Foreskin melanocyte (primary cell): ENCODE measurements at places on chromosomes 7 and 10.
A peak's percentile ranks its signal among the peaks of the same experiment; 100 is the strongest.

DNA sequence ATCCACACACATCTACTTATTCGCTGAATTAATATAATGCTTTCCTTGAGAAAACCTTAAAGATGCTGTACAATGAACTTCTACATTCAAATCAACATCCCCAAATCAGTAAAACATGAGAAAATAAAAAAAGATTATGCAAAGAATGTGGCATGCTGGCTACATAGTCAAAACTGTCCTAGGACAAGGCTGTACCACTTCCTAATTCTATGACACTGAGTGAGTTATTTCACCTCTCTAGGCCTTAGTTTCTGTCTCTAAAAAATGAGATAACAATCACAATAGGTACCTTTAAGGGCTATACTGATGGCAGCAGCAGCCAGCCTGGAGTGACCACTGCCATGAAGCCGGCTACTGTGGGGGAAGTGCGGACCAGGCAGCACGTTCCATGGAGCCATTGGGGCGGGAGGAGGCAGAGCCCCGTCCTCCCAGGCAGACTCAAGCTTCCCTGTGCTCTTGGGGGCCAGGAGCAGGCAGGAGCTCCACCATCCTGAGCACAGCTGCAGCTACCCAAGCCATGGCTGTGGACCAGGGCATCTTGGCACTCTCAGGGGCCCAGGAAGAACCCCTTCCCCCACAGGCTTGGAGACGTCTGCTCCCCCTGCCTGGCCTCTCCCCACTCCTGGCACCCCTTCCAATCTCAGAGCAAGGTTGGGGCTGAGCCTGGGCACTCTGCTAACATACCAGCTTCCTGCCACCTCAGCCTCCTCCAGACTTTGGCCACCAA lies 110.2 kb downstream of the ELAPOR2 start:
- no peak for DNase-seq

DNA sequence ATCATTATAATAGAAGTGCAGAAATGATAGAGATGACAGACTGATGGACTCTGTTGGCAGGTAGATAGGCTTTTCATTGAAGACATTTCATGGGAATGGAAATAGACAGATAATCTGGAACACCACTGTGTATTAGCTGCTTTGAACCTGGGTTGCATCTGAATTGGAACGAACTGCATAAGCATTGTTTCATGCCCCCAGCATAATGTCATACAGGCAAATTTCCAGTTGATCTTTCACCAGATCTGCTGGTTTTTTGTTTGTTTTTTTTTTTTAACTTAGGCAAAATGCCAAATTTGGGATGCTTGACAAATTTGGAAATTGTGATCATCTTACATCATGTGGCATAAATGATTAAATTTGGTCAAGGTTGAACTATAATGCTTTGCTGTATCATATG lies 172.1 kb upstream of the AOAH start:
- DNase-seq = no peak

GRCh38 chr10:24731942-24732341 lies 8.3 kb upstream of the ARHGAP21 start:
- no peak for DNase-seq

GRCh38 chr10:28938745-28939144 lies 261.4 kb downstream of the BAMBI start:
- no peak for DNase-seq

GRCh38 chr7:22601408-22601807 lies 101.4 kb upstream of the STEAP1B start:
- DNase-seq = no peak

GRCh38 chr10:132282667-132283603 lies 24.8 kb downstream of the STK32C start:
- DNase-seq = no peak

- DNase-seq = no peak
Measured at GRCh38 chr7:144842377-144842851, 6.6 kb upstream of the TPK1 start.

- DNase-seq = no peak
Measured at GRCh38 chr7:40544221-40544723, 409.5 kb downstream of the SUGCT start.

DNA sequence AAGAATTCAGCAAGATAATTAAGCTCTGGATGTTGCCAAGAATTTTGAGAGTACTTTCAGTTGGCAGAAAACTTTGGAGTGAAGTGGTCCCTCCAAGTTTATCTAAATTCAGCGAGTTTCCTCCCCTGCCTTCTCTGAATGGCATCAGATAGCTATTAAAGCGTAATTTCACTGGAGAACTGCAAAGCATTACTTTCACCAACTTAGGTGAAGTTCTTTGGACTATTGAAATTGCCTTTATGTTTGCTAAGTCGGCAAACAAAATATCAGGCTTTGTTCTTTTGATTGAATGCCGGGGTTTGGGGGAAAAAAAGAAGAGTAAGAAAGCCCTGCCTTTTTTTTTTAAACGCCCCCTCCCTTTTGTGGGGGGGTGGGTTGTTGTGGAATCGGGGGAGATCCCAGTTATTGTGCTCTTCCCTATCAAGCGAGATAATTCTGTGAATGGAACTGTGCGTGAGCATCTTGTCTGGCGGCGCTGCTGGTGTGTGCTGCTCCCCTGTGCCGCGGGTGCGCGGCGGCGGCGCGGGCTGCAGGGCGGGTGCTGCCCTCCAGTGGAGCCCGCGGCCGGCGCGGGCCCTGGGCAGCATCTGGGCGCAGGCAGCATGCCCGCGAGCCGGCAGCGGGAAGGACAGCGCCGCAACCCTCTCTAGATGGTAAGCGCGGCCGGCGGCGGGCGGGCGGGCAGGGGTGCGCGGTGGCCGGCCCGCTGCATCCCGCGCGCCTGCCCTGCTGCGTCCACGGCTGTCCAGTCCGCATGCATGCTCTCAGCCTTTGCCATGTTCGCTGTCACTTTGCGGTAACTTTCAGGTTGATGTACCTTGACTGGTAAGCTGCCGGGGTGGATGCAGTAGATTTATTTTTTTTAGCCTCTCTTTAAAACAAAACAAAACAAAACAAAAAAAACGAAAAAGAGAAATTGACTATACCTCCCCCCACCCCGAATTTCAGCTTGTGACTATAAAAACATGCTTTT lies 176.5 kb downstream of the TCF7L2 start:
- peak; percentile 48 for DNase-seq

DNA sequence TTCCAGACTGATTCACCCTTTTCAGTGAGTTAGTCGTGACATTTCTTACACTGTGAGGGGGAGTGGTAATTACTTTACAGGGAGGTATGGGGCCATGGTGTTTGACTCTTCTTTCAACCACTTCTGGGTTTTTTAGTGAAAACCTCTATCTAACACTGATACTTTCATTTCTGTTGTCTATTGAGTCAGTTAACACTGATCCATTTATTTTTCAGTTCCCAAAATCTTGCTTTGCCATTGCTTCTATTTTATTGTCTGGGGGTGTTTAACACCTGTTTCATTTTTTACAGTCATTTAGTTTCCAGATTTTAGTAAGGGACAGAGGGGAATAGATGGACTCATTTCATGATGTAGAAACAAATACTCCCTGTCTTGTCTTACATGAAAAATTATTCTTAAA lies 61.5 kb downstream of the HELLS start:
- DNase-seq = no peak

- no peak for DNase-seq
Measured at GRCh38 chr10:5147981-5148677, 36.8 kb downstream of the AKR1C8 start.

- peak; percentile 55 for DNase-seq
Measured at GRCh38 chr10:88461426-88461825, 121.7 kb downstream of the RNLS start.

DNA sequence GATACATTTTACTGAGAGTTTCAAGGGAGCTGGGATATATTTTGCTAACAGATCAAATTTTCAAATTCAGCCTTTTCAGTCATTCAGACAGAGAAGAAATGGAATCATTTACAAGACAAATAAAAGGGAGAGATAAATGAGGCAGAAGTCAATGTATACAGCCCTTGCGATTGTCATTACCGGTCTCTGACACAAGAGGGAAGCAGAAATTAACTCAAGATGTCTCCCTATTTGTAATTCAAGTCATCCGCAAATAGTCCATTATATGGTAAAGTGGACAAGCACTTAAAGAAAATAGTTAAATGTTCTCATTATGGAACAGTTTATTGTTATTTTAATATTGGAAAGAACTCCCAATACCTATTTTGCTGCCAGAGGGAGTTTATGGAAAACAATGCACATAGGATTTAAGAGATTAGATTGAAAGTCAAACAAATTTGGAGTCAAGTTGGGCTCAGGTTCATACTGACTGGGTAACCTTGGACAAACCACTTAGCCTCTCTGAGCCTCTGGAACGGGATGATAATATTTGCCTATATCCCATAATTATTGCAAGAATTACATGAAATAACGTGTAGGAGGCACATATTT lies 89.3 kb upstream of the PRKCQ start:
- peak; percentile 20 for DNase-seq

DNA sequence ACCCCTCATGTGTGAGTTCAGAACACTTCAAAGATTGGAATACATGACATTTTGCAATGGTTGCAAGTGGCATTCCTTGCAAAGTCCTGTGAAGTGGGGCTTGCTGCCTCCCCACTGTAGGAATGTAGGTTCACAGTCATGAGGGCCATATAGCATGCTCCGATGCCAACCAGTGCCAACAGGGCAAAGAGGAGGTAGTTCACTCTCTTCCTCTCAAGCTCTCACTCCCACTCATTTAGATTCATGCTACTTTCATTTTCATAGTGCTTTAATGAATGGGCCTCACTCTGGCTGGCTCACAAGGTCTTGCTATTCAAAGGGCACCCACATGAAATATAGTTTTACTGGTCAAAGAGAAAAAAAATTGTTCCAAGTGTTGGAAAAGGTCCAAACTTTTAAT lies 169.9 kb upstream of the AOAH start:
- DNase-seq = peak; percentile 64

- no peak for DNase-seq
Measured at GRCh38 chr10:10702211-10702610, 315.5 kb upstream of the CELF2 start.

- DNase-seq = no peak
Measured at GRCh38 chr10:29112827-29113615, 175.8 kb upstream of the LYZL1 start.

GRCh38 chr10:19847321-19847720 lies 31.1 kb downstream of the PLXDC2 start:
- DNase-seq = no peak
